Stimulated activated CD8-positive, alpha-beta memory T cell treated with anti-CD3 and anti-CD28 coated beads, Interleukin-7, amount 100 ng/mL, for 4 hours (primary cell): ENCODE measurements at places on chromosomes 2 and 18.

DNA sequence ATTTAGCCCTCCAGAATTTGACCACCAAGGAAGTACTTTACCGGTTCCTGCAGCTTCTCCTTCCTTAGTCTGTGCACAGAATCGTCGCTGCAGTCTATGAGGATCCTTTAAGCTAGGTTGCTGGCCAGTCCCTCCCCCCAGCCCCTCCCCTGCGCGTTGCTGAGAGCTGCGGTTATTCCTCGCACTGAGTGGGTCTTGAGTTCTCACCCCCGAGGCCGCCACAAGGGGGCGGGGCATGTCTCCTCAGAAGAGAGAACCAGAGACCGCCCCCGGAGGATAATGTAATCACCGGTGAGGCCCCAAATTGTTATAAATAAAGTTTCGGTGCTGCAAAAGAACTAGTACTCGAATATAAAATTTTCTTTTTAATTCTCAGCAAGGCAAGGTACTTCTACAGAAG lies 1184.9 kb upstream of the CDH2 start:
- no peak for DNase-seq

DNA sequence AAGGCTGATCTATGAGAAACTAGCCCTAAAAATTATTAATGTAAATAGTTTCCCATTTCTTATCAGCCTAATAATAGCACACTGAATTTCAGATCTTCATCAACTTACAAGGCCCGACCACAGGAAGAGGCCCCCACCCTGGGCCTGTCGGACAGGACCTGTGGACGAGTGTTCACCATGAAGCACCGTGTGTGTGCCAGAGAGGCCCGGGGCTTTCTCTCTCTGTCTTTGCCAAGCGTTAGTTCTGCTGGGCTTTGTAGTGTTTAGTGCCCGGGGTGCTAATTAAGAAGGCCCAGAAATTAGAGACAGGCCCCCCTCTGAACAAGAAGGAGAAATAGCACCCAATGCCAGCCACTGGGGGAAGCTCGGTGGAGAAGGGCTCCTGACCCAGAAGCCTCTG lies 265.7 kb downstream of the TWIST2 start:
- no peak for DNase-seq

DNA sequence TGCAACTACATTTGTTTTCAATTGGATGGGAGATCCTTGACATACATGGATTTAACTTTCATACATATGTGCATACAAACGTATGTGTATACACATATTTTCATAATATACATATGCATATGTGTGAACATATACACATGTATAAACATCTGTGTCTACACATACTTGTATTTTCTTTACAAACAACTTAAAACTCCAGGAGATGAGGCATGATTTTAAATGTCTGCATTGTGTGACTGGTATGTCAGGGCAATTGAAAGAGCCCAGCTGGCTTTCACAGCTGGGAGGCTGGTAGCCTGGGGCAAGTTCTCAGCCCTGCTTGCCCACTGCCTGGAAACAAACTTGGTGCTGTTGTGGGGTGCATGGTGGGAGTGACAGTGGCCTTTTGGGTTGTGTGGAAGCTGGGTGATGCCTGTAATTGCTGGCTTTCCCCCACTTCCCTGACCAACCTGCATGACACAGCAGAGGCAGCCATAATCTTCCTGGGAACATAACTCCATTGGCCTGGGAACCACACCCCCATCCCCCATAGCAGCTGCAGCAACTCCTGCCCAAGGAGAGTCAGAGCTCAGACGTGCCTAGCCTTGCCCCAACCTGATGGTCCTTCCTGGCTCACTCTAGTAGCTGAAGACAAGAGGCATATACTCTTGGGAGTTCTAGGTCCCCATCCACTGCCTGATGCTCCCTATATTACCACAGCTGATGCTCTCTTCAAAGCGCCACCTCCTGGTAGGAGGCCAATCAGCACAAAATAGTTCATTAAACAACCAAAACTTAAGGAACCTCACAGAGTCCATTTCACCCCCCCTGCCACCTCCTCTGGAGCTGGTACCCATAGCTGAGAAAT lies 158.3 kb downstream of the CERS6 start:
- no peak for DNase-seq

GRCh38 chr2:126661702-126662500 lies 5.9 kb downstream of the GYPC start:
- DNase-seq = no peak

DNA sequence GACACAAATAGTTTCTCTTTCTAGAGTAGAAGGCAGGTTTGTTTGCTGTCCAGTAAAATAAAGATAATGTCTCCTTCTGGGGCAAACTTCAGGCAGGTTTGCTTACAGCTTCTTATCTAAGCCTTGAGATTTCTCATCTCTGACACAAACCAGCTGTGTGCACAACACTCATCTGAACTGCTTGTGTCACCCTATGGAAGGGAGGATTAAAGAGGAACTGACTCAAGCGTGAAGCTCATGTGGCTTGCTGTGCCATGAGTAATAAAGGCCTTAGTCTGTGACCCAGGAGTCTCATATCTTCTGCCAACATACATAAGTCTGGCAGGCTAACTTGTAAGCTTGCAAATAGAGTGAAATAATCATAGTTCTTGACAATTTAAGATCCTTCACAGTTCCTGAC lies 24.2 kb upstream of the CPO start:
- no peak for DNase-seq

GRCh38 chr18:77433076-77433475 lies 183.4 kb downstream of the GALR1 start:
- DNase-seq = no peak

DNA sequence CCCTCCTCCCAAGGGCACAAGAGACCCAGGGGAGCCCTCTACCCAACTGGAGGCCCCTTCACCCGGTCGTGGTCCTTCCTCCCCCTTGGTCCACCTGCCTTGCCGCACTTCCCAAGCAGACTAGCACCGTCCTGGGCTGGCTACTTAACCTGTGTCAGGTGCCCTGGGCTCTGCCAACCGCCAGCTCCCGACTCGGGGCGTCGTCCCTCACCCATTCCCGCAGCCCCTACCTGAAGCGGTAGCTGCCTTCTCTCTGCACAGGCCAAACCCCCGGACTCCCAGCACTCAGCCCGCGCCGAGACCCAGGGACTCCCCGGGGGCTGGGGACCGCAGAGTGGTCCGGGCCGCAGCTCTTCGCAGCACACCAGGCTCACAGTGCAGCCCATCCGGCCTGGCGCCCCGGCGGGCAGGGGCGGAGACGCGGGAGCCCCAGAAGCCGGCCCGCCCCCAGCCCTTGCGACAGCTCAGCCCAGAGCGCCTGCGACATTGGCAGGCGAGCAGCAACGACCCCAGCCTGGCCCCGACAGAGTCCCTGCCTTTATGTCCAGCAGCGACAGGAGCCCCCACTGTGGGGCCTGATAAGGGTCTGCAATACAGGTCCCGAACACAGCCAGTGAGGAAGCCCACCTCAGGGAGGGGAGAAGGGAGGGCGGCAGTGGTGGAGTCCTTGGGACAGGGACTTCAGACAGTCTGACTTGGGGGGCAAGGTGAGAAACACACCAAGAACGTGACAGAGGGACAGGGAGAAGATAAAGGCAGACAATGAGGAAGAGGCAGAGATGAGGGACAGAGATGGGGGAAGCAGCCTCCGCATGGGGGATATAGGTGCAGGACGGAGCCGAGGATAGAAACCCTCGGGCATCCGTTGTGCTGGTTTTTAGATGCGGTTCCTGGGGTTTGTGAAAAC lies 31.0 kb upstream of the TNS1 start:
- DNase-seq = no peak

GRCh38 chr2:191515551-191515950 lies 162.4 kb upstream of the NABP1 start:
- DNase-seq = no peak

GRCh38 chr2:88002359-88002707 lies 14.0 kb downstream of the RNU2-63P start:
- no peak for DNase-seq

DNA sequence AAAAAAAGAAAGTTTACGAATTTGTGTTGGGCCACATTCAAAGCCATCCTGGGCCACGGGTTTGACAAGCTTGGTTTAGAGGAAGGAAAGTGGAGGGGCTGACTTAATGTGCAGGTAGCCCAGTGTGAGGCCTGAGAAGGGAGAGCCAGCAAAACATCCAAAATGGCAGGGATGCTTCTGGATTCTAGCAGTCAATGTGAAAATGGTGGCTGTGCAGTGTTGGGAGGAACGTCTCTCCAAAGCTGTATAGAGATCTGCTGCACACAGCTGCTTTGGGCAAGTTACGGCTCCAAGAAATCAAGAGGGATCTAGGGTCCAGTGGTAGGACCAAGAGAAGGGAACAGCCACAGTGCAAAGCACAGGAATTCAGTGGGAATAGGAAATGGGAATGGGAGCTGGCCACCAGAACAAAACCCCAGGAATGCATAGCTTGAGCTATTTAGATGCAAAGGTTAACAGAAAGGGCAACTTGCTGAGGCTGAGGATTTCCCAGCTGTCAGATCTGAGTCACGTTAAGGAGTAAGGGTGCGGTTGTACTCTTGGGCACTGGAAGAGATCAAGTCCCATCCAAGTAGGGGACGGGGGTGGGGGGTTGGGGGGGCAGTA lies 70.6 kb downstream of the B3GNT2 start:
- DNase-seq = no peak

DNA sequence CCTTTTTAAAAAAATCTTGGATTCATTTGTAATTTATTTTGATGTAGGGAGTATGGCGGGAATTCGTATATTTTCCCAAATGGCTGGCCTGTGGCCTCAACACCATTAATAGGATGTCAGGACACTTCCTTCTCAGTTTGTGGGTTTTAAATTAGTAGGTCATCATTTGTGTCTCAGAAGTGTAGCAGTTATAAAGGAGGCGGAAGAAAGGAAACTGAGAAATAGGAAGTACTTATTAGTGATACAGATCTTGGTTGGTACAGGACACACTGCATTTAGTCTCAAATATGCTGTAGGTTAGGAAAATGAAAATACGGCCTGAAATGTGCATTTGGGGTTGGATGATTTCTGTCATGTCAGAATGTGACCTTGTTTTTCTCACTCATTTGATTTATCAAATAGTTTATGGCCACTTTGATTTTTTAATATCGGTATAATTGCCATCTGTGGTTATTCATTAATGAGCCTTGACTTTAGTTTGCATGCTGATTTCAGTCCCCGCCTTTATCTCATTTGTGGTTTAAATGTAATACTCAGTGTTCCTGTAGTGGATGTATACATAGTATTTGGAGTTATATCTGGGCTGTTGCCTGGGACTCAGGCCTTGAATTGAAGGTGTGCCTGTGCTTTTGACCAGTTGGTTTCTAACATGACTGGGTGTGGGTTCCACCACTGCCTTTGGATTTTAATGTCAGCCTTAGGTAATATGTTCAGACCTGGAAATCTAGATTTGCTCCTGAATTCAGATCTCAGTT lies 31.4 kb downstream of the ZCCHC2 start:
- no peak for DNase-seq

DNA sequence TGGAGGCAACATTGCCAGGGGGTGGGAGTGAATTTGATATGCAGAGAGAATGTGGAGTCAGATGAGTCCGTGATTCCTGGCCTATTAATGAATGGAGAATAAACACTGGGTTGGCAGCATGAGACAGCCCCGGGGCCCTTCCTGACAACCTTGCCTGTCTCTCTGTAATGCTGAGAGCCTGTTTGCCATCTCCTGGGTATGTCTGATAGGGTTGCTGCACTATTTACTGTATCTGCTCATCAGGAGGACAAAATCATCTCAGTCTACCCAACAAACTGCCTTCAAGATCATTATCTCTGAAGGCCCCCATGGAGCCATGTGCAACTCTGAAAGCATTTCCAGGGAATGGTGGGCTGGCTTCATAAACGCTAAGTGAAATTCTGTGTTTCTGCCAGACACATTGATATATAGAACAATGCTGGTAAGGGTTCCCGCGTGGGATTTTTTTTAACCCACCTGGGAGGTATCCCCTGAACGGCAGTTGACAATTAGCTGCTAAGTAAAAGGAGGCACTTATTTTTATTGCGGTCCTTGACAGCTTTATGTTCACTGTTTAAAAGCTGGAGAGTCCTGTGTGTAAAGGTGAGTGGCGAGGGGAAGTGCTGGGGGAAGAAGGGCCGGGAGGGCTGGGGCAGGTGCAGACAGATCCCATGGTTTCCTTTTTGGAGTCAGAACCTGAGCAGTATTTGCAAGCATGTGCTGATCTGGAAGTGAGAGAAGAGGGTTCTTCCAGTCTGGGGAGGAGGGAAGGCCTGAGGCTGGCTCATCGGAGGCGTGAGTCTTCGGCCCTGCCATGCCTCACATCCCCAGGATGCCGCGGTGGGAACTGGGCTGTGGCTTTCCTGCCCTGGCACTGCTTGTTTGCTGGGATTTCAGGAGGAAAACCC lies 64.8 kb downstream of the ARHGAP25 start:
- no peak for DNase-seq

GRCh38 chr2:228378696-228379425 lies 197.4 kb upstream of the SPHKAP start:
- DNase-seq = no peak

GRCh38 chr18:39966275-39966674 lies 1988.8 kb upstream of the PIK3C3 start:
- no peak for DNase-seq

DNA sequence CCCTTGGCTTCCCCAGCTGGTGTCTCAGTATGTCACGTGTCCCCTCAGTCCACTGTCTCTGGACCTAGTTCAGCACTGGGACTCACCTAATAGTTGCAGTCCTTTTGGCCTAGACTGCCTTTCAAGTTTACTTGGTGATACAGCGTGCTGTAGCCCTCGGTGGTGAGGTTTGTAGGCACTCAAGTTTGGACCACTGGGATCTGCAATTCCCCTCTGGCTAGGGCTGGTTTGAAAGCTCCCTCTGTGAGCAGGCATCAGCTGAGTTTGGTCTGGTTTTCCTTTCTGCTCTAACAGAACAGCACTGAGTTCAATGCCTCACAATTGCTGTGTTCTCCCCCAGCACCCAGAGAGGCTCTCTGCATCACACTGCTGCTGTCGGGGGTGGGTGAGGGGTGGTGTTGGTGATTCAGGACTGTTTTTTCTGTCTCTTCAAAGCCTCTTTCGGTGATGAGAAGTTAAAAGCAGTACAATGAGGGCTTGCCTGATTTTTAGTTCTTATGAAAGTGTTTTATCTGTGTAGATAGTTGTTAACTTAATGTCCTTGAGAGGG lies 494.2 kb downstream of the TDRD15 start:
- DNase-seq = no peak

- DNase-seq = no peak
Measured at GRCh38 chr2:241924069-241924908, 54.8 kb downstream of the RTP5 start.

DNA sequence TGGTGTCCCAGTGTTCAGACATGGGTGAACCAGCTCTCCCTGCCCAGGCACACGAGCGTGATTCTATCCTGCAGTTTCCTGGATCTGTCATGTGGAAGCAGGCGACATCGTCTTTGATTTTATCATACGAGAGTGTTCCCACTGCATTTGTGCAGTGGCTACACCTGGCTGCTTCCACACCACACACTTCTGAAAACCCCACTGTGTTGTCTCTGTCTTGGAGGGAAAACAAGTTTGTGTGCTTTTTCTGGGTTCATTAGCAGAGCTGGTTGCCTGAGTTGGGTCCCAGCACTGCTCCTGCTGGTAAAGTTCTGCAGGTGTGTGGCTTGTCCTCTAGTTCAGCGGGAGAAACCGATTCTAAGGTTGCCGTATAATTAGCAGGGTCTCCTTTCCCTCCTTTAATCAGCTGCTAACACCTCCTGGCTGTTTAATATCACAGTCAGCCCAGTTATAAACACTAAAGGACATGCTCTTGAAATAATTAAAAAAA lies 58.5 kb upstream of the TWIST2 start:
- DNase-seq = no peak
